ENCODE measurements at places on chromosomes 1 and 21. TPM values are rescaled to one million over a fixed set of nuclear protein-coding genes. Genes with fewer than 3 reads are reported as not detected.

PLD5 gene
- not detected for total RNA-seq

KCNE2 gene
- not detected for total RNA-seq

CLEC20A gene
- total RNA-seq, result not detected

GRCh38 chr1:175158170-175158591, 34.4 kb downstream of the KIAA0040 start:
- DNase-seq, result no peak

DNA sequence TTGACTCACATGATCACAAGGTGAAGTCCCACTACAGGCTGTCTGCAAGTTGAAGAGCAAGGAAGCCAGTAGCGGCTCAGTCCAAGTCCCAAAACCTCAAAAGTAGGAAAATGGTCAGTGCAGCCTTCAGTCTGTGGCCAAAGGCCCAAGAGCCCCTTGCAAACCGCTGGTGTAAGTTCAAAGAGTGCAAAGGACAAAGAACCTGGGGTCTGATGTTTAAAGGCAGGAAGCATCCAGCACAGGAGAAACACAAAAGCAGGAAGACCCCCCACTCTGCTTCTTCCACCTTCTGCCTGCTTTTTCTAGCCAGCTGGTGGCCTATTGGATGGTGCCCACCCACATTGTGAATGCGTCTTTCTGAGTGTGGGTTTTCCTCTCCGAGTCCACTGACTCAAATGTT, 2222.6 kb downstream of the MRPL39 start:
- no peak for DNase-seq

DNA sequence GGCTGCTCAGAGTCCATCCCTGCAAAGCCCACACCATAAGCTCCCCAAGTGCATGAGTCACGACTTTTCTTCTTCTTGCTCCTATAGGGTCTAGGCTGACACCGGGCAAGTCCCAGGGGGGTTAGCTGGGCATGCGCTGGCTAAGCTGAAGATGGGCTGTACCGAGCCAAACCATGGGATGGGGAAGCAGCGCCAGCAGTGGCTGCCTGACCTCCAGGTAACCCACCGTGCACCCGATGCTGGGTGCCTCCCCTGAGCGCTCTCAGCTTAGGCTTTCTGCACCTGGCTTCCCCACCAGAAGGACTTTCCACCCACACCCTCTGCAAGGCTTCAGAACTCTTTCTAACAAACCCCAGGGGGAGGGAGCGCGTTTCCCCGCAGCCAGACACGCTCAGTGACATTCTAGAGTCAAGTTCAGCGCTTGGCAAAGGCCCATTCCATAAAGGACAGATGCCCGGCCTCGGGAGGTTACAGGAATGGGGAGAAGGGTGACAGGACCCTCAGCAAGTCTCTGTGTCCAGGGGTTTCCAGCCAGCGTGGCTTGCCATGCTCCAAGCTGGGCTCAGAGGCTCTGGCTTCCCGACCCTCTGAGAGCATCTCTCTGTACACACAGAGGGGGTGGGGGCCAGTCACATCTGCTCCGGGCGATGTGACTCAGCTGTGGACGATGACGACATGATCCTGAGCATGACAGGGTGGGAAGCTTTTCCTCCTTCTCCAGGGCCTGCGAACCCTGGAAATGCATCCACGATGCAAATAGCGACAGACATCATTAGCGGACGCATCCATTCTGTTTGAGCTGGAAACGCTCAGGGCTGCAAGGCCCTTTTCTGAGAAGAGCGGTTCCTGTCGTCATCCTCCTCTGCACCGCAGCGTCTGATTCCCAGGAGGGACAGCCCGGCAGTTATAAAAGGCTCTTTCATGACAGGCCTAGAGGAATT, 107.8 kb downstream of the SIK1 start:
- peak; percentile 76 for DNase-seq

- DNase-seq, result no peak
These were observed 37.3 kb upstream of the LBR start for GRCh38 chr1:225464851-225465792.

DNA sequence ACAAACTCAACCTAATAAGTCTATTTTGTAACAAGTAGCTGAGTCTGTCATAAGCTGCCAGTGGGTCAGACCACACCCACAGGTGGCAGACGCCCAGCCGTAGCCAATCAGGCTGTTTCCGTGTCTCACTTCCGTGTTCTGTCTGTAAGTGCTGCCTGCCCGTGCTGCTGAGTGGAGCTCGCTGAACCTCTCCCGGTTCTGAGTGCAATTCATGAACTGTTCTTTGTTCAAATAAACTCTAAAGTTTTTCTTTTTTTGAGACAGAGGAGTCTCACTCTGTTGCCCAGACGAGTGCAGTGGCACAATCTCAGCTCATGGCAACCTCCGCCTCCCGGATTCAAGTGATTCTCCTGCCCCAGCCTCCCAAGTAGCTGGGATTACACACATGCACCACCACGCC, 25.1 kb downstream of the POFUT2 start:
- no peak for DNase-seq

- no peak for DNase-seq
These were observed 685.0 kb downstream of the ADGRL2 start for GRCh38 chr1:82485591-82486369.
